ENCODE measurements at places on chromosomes 11 and 22.
A peak's percentile ranks its signal among the peaks of the same experiment; 100 is the strongest.

DNA sequence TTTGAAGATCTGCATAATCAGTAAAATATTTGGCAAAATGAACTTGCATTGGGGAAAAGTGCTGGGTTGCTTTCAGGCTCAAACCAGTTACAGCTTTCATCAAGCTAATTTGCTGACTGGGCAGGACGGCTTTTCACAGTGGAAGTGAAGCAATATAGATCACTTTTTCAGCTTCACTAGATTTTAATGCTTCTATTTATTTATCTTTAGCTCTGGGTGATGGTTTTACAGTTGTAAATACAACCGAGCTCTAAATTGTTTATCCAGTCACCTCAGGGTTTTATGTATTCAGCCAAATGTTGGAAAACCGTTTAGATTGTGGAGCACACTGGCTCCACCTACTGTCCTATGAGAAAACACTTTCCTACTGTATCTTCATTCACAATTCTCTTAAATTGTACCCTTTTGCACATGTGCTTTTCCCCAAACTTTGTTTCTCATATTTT lies 58.2 kb downstream of the ACER3 start:
- peak; percentile 19 for DNase-seq

DNA sequence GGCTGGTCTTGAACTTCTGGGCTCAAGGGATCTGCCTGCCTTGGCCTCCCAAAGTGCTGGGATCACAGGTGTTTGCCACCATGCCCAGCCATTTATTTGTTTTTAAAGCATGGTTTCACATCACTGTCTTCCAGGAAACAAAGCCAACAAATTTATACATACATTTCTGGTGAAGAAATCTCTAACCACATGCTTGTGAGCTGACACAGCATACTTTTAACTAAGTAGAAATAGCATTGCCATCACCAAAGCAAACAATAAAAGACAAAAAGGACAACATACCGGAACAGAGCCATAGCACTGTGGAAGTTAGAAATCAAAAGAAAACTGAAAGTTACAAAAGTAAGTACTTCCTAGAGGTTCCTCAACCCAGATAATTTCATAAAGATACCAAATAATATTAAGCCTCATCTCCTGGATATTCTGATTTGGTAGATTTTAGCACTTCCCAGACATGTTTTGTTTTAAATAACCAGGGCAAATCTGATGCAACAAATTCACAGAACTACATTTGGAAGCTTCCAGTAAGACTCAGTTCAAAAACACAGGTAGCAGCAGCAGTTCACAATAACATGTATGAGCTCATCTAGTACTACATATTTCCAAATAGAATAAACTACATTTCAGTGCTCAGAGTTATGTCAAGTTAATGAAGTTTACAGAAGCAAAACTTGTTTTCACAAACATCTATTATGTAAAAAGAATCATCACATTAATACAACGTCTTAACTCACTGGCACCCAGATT lies 70.6 kb downstream of the RRAS2 start:
- no peak for DNase-seq

DNA sequence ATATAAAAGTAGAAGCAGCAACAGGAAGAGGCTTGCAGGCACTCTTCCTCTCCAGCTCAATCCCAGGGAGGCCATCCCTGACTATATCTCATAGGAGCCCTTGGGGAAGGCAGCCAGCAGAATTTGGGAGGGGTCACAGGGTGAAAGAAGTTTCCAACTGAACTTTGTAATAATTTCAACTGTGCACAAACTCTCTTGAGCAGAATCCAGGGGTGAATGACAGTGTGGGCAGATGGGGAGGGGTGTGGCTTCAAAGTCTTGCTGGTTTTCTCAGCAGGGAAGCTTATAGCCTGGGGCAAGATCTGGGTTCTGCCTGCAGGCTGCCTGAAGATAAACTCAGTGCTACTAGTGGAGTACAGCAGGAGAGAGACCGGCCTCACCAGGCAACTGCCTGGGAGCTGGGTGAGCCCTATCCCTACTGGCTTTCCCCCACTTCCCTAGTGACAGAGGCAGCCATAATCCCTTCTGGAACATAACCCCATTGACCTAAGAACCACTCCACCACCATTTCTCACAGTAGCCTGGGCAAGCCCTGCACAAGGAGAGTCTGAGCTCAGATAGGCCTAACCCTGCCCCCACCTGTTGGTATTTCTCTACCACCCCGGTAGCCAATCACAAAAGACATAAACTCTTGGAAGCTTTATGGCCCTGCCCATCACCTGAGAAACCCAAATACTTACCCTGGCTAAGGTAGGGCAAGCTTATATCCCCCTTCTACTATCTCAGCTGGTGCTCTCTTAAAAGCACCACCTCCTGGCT lies 17.8 kb upstream of the TTC12 start:
- no peak for DNase-seq

DNA sequence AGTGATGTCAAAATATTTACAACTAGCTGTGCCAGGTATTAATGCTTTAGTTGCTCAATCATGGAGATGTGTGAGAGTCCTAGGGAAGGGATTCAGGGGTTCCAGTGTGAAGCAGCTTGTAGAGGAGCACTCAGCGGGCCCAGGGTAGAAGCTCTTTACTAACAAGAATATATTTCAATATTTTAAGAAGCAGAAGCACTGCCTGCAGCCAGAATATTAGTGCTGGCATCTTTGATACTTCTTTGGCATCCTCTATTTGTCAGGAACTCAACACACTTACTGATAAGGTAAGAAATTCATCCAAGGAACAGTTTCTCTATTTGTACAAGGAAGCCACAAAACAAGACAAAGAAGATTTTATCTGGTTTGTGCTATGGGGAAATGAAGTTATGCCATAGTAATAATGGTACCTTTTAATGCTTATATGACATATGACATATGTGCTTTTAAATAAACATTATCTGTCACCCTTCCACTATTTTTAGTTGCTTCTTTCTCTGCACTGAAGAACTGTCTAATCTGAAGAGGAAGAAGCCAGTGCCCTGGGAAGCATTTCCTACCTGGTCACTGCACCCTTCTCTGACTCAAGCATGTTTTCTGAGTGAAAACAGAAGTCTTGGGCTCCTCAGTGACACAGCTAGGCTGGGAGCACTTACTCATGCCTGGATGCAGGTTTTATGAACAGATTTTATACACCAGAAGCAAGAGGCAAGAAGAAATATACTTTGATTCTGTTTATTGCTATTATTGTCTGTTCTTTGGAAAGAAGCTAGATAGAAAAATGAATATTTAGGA lies 388.1 kb upstream of the CCDC90B start:
- no peak for DNase-seq

DNA sequence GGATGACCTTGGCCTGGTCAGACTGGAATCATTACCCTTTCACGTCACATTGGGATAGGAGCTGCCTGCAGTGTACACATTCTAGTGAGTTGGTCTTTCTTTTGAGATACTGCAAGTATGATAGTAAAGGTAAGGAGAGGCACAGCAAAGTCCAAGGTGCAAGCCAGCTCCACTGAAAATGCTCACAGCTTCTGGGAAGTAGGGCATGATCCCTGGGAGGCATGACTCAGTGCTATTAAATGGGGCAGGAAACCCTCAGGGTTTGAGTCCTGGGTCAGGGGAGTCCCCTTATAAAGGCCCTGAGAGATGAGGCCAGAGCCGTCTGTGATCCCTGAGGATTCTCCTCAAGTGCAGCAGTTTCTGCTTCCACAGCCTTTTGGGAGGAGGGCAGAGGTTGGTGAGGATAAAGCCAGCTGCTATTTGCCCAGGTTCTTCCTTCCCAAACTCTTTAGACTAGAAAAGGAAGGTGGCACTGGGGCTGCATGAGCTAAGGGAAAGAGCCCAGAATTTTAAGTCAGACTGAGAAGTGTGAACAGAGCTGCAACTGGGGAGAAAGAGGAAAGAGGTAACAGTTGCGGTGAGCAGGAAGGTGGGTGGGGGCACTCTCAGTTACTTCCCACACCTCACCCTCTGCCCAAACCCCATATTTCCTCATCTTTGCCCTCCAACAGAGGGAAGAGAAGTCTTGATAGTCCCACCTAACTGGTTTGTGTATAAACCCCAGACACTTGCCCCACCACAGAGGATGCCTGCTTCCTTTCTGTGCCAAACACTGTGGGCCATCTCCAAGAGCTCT lies 14.4 kb upstream of the OR52K1 start:
- no peak for DNase-seq

- DNase-seq = no peak
Measured at GRCh38 chr11:61164606-61165424, 3.6 kb upstream of the VPS37C start.

GRCh38 chr22:20299746-20300136 lies 20.1 kb downstream of the DGCR6L start:
- no peak for DNase-seq
